ENCODE measurements at places on chromosomes 1 and 21.

DNA sequence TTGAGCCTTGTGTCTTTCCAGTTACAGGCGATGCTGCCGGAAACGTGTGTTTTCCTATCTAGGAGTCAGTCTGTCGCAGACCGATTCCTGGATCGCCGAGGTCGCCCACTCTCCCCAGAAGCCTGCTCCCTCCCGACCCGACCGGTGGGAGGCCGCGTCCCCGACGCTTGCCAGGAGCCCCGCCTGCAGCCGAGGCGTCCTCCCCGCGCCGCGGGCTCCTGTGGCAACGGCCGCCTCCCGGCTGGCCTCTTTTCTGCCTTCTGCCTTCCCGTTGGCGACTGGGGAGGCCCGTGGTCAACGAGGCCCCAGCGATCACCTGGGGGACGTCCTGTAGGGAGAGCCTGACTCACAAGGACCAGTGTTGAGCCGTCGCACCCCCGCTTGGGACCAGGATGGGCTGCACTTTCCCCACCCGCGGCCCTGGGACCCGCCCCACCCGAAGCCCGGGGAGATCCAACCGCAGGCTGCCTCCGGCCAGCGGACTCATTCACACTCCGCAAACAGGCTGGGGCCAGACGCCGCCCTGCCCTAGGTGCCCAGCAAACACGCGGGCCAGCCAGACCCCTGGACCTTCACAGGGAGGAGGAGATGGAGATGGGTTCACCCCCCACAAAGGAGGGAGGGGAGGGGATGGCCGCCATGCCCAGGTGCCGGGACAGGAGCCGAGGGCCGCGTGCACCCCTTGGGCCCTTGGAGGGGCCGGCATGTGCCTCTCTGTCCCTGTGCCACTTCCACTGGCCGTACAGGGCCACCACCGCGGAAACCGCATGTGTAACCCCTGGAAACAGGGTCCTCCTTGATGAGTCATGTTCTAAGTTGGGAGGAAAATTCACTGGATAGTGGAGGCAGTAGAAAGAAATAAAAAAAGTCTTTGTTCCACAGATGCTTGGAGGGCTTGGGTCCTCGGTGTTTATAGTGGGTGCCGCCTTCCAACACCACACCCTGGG, 7.2 kb upstream of the COL6A1 start:
- DNase-seq, result no peak

DNA sequence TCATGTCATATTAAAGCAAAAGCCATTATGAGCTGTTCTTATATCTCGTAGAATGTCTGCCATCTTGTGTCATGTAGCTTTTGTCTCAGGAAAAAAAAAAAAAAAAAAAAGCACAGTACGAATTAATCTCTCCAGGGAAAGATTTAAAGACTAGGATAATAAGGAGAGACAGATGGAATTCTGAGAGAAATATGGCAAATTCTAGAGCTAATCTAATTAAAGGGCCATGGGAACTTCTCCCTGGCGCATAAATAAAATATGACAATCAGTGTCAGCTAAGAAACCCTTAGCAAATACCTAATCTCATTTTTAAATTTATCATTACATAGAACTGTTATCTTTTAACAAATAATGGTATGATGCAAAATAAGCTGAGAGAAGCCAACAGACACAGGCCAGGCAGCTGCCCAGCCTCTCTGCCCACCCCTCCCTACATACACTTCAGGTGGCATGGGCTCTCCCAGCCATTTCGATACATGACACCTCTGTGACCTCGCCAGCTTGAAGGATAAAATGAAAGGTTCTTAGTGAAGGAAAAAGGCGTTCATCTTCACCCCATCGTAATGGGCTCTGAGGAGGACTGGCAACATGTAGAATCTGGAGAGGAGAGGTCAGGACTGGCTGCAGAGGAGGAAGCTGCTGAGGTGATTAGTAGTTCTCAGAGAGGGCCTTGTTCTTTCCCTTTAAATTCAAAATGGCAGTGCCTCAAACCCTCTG, 39.8 kb downstream of the DISC1 start:
- no peak for DNase-seq

DNA sequence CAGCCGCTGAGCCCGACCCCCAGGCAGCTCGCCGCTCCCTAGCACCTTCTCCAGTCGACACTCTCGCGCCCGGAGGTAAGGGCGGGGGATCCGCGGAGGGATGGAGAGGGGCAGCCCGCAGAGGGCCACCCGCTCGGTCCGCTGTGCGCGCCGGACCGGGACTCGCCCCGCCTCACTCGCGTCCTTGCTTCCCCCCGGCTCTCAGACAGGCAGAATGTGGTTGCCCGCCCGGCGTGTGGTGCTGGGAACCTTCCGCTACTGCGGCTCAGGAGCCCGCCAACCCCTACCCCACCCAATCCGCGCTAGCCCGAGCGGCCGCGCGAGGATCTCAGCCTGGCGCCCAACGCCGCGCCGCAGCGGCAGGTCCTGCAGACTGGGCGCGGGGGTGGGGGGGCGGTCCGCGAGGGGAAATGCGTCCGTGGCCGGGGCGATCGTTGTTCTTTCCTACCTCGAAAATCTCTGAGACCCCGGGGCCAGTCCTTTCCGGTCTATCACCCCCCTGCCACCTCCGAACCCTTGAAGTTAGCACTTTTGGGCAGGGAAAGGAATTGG, 404 bp downstream of the LRRC8C start:
- peak; percentile 24 for DNase-seq

GRCh38 chr1:187157552-187157951, 328.8 kb downstream of the PLA2G4A start:
- no peak for DNase-seq

DNA sequence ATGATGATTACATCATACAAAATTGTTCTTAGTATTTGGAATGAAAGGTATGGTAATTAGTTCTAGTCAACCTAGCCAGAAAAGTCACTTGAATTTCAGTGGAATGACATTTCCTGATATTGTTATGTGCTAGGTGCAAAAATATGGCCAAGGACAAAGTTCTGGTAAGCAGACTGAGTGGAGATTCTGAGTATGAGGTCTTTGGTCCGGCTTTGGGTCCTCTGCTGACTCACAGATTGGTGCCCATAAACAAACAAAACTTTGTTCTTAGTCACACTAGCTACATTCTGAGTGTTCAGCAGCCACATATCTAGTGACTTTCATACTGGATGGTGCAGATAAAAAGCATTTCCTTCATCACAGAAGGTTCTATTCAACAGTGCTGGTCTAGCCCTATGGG, 206.1 kb downstream of the ZNF648 start:
- no peak for DNase-seq

- DNase-seq, result no peak
Measured at GRCh38 chr1:24276791-24277190, 42.4 kb upstream of the GRHL3 start.

DNA sequence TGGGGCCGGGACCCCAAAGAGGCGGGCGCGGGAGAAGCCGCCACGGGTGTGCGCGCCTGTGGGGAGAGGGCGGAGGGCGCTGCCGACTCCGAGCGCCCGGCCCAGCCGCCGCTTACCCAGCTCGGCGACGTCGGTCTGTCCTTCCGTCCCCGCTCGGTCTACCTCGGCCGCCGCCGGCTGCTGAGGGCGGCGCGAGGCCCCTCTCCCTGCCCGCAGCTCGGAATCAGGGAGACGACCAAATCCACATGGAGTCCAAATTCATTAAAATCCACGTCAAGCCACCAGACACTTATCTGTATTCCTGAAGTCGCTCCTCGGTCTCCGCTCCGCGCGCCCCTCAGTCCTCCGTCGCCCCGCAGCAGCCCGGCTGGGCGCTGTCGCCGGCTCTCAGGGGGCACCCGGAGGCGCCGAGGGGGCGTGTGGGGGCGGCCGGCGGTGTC, 637 bp downstream of the PLXNA2 start:
- DNase-seq, result no peak

GRCh38 chr1:10980094-10980577, 32.3 kb upstream of the TARDBP start:
- peak; percentile 42 for DNase-seq

GRCh38 chr1:30887485-30888315, 20.9 kb downstream of the SDC3 start:
- DNase-seq, result no peak

DNA sequence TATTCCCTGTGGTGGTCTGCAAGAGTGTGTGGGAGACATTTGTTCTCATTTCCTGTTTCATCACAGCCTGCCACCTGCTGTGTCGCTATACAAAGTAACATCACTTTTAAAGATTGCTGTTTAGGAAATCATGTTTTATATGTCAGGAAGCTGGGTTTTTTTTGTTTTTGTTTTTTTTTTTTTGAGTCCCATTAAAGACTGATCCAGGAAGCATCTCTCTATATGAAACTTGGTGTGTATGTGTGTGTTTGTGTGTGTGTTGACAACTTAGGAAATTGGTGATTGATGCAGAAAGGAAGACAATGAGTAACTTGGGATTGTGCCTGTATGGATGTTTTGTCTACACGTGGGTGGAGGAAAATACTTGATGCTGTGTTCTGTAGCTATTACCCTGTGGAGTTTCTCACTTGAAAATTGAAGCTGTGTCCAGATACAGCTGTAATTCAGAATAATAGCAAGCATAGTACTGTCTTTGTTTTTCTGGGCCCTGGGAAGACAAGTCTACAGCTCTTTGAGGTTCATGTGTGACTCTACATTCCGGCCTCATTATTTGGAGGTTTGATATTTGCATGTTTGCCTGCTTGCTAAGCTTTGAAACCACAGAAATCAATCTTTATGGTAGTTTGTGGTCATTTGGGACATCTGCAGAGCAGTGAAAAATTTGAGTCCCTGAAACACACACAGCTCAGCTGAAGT, 47.9 kb downstream of the LAMC1 start:
- DNase-seq, result no peak

DNA sequence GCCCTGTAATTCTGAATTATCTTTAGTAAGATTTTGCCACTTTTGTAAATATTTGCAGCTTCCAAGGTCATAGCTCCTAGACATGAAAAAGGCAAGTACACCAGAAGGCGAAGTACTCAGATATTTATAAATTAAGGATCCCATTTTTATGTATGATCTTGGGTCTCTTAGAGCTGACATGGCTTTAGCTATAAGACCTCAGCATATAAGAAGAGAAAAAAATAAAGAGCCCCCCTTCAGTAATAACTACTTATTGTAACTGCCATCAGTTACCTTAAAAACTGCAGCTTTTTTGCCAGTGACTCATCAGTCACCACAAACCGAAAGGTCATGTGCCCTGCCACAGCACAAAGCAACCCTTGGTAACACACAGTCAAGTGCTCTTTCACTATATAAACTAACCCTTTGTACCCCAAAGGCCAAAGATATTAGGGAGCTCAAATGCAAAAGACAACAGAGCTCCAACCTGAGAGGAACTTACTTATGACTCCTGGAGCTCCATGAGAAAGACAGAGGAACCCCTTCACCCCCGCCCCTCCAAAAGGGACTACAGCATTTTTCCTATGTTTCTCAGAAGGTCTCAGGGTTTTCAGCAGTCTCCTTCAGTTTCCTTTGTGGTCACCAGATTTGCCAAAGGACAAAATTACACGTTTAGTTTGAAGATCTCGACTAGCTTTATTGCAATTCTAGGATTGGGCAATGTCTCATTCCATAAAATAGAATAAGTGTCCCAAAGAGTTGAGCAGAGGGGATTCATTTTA, 219.8 kb upstream of the DUSP10 start:
- no peak for DNase-seq

DNA sequence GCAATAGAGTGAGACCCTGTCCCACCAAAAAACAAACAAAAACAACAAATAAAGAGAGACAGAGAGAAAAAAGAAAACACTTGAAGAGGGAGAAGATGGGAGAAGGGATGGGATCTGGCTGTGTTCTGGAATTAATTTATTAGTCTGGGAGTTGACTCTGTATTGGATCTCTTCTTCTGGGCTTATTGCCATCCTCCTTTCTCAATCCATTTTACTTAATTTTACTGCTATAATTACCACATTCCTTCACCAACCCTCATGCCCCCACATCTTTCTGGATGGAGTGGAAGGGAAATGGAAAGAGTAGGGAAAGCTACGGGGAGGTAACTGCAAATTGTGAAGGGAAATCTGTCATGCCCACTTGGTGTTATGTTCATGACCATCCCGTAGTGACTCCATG, 42.9 kb downstream of the FMN2 start:
- DNase-seq, result no peak

- DNase-seq, result peak; percentile 59
Measured at GRCh38 chr1:203117611-203118575, 9.6 kb upstream of the ADORA1 start.

- no peak for DNase-seq
Measured at GRCh38 chr1:171901245-171901644, 59.9 kb downstream of the DNM3 start.

DNA sequence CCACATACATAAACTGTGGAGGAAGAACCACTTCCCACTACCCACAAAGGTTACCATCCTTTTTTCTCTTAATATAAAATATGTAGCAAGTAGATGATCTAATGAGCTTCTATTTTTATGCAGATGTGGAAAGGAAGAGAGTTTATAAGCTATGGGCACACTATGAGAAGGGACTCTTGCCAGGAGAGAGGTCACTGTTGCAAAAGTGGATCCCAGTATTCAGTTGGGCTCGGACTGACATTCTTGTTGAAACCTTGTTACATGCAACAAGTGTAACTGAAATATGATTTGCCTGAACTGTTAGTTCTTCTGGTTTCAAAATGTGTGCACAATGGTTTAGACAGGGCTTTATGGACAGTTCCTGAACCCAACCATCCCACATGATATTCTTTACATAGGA, 397.4 kb upstream of the PKN2 start:
- DNase-seq, result no peak

DNA sequence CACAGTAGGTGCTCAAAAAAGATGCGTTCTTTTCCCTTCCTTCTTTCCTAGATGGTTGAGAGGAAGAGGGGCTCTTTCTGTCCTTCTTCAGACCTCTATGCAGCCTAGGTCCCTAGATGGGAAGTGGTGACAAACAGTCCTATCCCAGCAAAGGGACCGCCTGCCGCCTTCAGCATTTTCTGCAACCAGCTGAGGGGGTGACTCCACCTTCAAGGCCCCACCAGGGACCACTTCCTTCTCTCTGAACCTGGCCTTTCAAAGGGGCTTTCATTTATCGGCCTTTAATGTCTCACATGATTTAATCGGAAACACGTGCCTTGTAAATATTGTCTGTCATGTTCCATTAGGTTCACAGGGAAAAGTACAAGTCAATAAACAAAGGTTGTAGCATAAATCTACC, 32.6 kb downstream of the GLIS1 start:
- DNase-seq, result no peak

DNA sequence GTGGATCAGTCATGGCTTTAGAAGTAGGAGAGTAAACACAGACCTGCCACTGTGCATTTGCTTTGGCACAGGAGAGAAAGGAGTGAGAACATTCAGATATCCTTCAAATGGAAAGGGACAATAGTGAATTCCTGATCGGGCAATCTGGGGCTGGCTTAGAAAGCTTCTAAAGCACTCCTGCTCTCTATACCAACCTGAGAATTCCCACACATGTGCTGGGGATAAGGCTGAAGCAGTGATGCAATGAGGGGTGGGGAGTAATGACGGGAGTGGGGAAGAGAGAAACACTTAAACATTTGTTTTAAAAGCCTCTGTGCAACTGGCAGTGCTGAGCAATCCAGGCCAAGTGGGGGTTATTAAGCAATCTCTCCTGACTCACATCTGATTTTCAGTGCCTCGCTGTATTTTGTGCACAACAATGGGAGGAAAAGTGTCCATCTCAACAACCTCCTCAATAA, 108.8 kb downstream of the KIAA0319L start:
- no peak for DNase-seq

GRCh38 chr1:43293176-43293575, 7.6 kb upstream of the TIE1 start:
- DNase-seq, result no peak

GRCh38 chr1:38489844-38490270, 369.7 kb downstream of the RRAGC start:
- DNase-seq, result no peak
